ENCODE measurements at places on chromosomes 3 and 15.

- no peak for DNase-seq
Measured at GRCh38 chr15:64970698-64971097, 19.0 kb downstream of the SPG21 start.

GRCh38 chr3:114128826-114129225 lies 50.0 kb downstream of the DRD3 start:
- no peak for DNase-seq

DNA sequence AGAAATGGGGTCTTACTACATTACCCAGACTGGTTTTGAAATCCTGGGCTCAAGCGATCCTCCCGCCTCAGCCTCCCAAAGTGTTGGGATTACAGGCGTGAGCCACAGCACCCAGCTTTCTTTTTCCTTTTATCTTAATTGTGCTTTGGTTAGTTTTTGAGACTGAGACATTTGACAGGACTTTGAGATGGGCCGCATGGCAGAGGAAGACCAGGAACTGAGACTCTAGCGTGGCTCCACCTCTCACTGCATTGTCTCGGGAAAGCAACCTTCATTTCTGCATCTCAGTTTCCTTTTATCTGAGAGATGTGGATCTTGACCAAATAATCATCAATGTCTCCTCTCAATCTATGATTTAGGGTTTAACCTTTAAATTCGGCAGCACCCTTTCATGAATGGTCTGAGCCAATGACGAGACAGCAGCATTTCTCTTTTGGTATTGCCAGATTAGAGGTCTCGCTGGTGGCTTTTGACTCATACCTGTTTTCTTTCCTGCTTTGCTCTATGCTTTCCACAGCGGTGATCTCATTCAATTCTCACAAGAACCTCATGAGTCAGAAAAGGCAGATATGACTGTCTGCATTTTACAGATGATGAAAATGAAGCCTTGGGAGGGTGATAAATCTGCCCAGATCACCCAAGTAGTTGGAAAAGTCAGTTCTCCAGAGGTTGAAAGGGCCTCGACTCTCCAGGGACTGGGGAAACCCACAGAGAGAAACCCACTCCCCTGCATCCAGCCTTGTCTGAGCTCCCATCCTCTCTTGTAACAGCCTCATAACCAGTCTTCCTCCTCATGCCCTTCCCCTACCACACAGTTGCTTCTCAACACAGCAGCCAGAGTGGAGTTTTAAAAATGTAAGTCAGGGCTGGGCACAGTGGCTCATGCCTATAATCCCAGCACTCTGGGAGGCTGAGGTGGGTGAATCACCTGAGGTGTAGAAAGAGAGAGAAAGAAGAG lies 84.8 kb upstream of the FOXB1 start:
- DNase-seq: peak; percentile 42

DNA sequence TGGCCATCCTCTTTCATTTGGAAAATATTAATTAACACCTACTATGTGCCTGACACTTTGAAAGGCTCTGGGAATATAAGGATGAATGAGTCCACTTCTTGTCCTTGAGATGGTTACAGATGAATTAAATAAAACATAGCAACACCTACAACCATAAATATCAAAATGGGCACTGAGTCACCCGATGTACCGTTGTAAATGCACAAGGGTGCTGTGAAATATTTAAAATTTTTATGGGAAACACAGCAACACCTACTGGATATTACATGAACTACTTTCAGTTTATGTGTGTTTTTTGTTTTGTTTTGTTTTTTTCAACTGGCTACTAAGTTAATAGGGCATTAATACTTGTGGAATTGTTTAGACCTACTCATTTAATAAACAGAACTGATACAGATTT lies 239.0 kb upstream of the NAALADL2 start:
- DNase-seq: no peak

DNA sequence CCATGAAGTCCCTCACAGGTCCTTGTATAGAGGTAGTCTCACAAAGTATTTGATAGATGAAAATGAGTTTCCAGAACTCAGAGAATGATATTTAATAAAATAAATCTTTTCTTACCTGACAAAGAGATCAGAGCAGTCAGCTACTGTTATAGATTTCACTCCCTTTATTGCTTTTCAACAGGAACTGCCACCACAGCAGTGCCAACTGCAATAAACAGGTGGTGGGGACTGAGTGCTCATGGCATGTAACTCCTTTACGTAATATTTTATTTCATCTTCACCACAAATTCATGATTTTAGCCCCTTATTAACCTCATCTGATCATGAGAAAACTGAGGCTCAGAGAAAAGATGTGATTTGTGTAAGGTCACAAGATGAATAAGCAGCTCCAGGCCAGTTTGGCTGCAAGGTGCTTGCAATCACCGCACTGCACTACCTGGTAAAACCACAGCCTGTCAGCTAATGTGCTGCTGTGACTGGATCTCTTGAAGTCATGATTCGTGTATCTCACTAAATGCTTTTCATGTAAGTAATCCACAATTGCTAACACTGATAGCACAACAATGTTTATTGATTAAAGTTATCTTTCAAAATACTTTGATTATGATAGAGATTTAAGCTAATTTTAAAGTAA lies 78.8 kb downstream of the WNT5A start:
- no peak for DNase-seq

DNA sequence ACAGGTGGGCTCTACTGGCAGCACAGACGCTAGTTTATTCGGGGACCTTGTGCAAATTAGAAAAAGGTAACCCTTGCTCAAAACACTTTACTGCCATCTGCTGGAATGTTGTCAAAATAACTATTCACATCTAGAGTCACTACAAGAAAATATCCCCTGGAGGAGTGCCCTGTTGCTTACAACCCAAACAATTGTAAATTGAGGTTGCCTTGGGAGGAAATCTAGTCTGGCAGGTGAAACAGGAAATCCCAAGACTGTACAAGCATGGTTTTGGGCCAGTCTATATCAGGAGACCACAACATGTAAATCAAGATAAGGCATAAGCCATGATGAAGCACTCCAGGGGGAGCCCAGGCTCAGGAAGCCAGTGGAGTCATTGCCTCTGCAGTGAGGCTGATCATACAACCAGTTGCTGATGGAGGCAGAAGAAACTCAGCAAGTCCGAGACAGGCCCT lies 136.8 kb upstream of the ACP3 start:
- no peak for DNase-seq

GRCh38 chr3:98977520-98977919 lies 76.0 kb upstream of the DCBLD2 start:
- no peak for DNase-seq

GRCh38 chr3:25372167-25372566 lies 55.9 kb upstream of the RARB start:
- no peak for DNase-seq

- no peak for DNase-seq
Measured at GRCh38 chr3:42117175-42118008, 26.2 kb downstream of the TRAK1 start.

DNA sequence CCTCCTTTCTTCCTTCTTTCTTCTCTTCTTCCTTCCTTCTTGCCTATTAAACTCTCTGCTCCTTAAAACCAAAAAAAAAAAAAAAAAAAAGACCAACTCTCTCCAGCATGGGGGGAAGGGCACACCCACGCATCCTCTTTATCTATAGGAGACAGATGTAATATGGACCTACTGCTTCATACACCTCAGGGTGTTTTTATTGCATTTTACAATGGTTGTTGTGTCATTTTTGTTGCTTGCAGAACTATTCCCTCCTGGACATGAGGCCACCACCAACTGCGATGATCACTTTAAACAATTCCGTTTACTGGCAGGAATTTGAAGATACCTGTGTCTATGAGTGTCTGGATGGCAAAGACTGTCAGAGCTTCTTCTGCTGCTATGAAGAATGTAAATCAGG lies 561.4 kb downstream of the GABRG3 start:
- DNase-seq: no peak

DNA sequence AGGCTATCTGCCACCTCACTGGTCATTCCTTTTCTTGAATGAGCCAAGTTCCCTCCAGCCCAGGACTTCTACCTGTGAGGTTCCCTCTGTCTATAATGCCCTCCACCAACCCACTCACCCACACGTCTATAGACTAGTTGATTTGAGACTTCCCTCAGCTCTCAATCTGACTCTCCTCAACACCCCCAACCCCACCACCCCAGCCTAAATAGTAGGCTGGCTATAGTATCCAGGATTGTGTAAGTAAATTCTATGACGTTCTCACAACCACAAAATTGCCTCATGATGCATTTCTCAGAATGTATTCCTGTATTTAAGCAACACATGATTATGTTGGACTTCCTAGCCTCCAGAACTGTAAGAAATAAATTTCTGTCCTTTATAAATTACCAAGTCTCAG lies 2.2 kb downstream of the PLSCR1 start:
- no peak for DNase-seq

DNA sequence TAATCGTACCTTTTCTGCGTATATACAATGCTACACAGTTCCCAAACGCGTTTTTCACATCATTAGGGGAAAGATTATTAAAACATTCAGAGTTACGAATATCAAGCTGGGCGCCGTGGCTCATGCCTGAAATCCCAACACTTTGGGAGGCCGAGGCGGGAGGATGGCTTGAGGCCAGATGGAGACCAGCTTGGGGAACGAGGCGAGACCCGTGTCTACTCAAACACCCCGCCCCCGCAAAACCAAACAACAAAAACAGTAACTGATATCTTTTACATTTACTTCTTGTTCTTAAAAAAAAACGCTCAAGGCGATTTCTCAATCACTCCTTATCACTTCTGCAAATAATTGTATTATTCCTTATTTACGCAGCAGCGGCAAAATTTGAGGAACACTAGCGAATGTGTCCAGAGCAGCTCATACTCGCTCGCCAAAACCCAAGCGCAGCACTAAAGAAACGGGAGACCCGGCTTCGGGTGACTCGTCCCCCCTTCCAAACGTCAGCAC lies 1.2 kb downstream of the ZBTB11 start:
- DNase-seq: no peak

- DNase-seq: no peak
Measured at GRCh38 chr3:155106119-155106518, 26.0 kb downstream of the MME start.

GRCh38 chr15:72044956-72045355 lies 73.0 kb downstream of the MYO9A start:
- DNase-seq: no peak

DNA sequence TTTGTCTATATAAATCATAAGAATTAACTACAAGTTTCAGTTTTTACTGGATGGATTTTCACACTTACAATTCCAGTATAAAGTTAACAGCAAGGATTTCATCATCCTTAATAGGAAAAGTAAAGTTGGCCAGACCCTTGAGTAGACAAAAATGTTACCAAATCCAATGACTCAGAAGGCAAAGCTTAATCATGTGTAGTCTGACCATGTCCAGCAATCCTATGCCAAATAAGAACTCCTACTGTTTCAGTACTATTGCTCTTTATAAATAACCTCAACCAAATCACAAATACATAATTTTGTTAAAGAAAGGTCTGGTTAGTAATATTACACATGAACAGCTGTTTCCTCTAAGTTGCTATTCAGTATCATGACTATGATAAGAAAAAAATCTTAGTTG lies 35.0 kb downstream of the PLOD2 start:
- no peak for DNase-seq

GRCh38 chr15:82021992-82022391 lies 23.8 kb downstream of the MEX3B start:
- no peak for DNase-seq

- DNase-seq: no peak
Measured at GRCh38 chr3:123369085-123369484, 79.8 kb downstream of the ADCY5 start.

- DNase-seq: no peak
Measured at GRCh38 chr3:193928354-193929209, 207.4 kb upstream of the HES1 start.

- DNase-seq: no peak
Measured at GRCh38 chr3:152236716-152237115, 32.0 kb upstream of the MBNL1 start.

DNA sequence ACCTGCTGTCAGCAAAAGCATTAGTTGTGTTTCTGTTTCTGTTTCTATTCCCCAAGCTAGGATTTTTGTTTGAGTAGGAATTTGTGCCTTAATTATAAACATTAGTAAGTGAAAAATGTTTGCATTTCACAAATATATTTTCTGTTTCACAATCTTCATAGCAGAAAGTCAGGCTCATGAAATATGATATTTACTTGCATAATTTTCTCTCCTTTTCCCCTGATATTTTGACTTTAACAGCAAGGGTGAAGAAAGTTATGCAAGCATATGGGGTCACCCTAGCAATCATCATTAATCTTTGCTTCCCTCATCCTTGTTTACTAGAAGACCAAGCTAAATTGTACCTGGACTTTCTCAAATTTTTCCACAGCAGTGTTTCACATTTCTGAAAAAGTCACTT lies 140.3 kb upstream of the SEMA6D start:
- no peak for DNase-seq

- DNase-seq: no peak
Measured at GRCh38 chr3:11641316-11641682, 2.4 kb downstream of the VGLL4 start.

- no peak for DNase-seq
Measured at GRCh38 chr3:38567498-38567897, 71.4 kb downstream of the EXOG start.

GRCh38 chr3:148600902-148601765 lies 96.6 kb upstream of the AGTR1 start:
- no peak for DNase-seq

- DNase-seq: no peak
Measured at GRCh38 chr3:184618811-184619210, 57.2 kb downstream of the EPHB3 start.

DNA sequence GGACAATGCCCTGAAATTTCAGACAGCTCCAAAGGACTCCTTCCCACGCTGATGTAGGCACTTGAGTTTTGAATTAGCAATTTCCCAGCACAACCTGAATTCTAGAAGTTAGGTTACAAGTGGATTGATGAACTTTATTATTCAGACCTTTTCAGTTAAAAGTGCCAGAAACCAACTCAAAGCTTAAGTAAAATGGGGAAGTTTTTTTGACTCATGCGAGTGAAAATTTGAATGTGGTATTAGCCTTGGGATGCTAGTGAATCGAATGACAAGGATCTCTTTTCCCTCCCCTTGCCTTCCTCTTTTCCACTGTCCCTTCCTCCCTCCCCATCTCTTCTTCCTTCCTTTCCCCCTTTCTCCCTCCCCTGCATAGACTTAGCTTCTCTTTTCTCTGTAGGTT lies 295.1 kb upstream of the PROK2 start:
- no peak for DNase-seq

DNA sequence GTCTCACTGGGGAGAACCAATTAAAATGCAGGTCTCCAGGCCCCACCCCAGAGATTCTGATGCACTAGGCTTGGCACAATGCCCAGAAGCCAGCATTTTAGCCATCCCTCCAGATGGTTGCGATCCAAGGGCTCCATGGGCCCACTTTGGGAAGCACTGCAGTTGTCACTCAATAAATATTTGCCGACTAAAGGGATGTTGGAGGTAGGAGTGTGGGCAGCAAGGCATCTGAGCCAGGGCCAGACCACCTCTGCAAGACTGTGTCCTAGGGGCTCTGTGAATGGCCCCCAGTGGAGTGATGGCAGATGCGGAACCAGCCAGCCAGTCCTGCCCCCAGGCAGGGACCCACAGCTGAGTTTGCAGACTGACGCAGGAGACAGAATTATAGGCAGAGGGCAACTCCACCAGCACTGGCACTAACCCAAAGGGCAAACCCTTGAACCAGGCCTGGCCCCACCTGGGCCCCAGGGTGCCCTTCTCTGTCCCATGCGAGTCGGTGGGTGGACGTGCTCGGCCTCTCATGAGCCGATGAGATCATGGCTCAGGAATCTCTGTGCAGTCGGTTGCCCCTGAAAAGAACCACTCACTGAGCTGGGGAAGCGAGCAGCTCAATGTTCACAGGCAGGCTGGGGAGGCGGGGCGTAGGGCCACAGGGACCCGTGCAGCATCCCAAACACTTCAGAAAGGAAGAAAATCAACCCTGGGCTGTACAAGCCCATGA lies 49.7 kb downstream of the SEMA5B start:
- no peak for DNase-seq

Measured in activated CD4-positive, CD25-positive, alpha-beta regulatory T cell treated with anti-CD3 and anti-CD28 coated beads, Interleukin-2, amount 50 U/mL, for 72 hours (primary cell).